NCI-H1930 (cell line): ENCODE measurements at places on chromosomes 12 and 14.
A peak's percentile ranks its signal among the peaks of the same experiment; 100 is the strongest.

- DNase-seq, result peak; percentile 29
Observed at GRCh38 chr12:55996201-55996714, 818 bp upstream of the SUOX start.

DNA sequence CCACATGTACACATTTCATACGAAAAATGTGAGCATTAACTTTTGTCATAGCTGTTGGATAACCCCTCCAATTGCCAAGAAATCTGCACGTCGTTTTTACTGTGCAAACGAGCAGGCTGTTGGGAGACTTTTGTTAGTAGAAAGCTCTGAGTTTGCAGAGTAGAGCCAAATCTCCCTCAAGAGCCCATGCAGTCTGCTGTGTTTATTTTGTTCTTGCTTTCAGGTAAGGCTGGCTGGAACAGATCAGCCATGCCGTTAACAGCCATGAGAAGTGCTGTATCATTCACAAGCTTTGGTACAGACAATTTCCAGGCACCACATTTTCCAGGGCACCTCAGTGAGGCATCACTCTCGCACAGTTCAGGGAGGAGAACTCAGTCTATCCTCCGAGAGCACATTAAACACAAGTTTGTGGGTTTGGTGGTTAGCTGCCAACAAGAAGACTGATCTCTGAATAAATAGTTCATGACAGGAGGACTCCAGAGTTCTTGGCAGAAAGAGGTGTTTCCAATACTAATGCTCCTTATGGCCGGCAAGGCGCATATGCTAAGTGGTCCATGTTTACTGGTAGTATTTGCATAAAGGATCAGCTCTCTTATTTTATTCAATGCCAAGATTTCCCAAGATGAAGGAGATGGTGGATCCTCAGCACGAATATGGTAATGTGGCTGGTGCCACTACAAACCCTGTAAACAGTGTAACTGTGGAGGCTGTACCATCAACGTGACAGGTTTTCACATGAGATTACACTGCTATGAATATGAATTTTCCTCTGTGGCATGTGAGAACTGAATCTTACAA, 30.3 kb upstream of the PELI2 start:
- no peak for DNase-seq

DNA sequence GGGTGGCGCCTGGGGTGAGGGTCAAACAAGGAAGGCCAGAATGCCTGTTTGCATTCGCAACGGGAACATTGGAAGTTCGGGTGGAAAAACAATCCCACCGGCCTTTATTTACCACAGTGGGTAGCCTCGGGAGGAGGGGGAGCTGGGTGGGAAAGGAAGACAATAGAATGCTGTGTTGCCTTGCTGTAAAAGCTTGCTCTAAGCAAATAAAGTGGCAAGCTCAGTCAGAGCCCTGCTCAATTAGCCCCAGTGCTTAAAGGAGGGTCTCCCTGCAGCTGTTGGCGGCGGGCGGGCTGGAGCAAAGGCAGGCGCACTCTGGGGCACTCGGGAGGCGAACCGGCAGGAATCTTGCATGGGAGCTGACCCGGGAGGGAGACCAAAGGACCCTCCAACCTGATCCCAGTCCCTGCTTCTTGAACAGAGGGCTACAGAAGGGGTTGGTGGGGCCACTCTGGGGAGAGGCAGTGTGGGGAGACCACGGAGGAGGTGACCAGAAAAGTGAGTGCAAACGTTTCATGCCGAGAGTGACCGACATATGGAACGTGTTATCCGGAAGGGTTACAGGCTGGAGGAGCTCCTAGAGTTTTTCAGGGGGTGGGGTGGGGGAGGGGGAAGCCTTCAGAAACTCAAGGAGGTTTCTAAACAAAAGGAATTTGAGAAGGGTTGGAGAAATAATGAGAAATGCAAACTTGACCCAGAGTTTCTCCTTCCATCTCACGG, 48.5 kb downstream of the NTF3 start:
- peak; percentile 13 for DNase-seq

- no peak for DNase-seq
Observed at GRCh38 chr14:74491956-74492775, 939 bp downstream of the NPC2 start.

GRCh38 chr12:91935296-91935695, 210.3 kb downstream of the BTG1 start:
- DNase-seq, result no peak

DNA sequence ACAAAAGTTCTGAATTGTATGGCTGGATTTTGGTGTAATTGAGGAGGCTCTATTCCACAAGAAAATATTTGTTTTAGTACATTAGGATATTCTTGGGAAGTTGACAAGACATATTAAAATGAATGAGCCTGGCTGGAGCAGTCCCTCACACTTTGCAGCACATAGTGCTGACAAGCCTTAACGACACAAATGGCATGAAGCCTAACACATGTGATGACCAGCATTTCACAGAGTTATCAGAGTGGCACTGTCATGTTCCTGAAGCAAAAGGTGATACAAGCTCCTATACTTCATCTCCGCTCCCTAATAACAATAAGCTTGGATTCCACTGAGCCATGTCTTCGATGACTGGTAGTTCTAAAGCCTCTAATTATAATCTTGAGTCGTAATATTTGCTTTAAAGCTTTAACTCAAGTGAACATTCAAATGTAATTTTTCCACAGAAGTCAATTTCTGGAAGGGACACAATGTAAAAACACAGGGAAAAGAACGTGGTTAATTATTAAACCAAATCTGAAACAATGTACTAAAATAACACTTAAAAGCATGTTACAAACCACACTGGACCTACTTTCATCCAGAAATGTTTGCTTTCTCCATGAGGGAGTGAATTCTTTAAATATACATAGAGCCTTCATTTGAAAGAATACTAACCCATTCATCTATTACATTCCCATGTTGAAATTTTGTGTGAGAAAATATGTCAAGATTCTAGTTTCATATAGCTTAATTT, 49.6 kb downstream of the GRIP1 start:
- no peak for DNase-seq

DNA sequence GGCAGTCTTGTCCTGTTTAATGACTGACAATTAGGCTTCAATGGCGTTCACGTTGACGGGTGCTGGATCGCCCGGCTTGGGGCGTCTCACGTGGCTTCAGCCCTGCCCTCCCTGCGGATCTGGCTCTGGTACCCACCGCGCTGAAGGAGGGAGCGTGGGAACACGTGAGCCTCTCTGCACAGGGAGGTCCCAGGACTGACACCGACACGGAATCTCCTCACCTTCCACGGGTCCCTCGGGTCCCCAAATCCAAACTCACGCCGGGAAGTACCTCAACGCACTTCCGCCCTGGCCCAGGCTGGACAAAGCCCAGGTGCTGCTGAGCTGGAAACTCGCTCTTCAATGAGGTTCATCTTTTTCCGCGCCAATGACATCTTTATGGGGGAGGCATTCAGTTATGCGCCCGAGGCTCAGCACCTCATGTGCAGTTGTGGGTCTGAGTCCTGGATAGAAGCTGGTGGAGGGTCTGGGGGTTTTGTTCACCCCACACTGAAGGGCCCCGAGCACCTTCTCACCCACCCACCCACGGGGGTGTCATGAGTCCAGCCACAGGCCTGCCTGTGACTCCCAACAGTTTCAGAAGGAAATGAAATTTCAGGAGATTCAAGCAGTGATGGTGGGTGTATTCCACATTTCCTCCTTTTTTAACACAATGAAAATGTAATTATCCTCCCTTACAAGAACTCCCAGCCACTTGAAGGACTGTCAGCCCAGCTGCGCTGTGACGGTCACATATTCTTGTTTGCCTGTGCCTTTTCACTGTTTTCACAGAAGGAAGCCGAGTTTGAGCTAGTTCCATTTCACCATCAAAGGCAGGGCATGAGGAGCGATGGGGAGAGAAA, 251.7 kb upstream of the SFSWAP start:
- no peak for DNase-seq

DNA sequence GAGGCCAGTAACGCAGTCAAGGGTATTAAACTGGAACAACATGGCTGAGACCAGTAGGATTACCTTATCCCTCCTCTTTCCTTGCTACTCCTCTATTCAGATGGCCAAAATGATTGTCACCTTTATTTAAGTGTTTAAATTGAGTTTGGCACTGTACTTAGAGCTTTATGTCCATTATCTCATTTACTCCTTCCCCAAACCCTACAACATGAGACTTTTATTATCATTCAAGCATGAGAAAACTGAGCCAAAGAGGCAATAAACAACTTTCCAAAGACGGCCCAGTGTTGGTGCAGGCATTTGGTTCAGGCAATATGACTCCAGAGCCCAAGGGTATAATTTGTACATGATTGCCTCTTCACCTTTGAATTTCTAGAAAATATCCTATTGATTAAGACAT, 370.9 kb upstream of the KITLG start:
- DNase-seq, result no peak

DNA sequence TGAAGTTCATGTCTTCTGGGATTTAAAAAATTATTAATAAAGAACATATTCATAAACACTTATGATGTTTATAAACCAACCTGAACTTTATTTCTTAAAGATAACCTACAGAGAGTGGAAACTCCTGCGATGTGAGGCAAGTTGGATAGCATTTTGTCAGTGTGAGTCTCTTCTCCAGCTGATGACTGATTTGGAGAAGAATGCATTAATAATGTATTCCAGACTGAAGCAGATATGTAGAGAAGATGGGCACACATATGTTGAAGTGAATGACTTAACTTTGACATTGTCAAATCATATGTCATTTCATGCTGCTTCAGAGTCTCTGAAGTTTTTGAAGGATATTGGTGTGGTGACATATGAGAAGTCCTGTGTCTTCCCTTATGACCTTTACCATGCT, 7.3 kb downstream of the HELB start:
- no peak for DNase-seq

GRCh38 chr12:52221070-52221781, 11.8 kb upstream of the KRT7 start:
- no peak for DNase-seq

DNA sequence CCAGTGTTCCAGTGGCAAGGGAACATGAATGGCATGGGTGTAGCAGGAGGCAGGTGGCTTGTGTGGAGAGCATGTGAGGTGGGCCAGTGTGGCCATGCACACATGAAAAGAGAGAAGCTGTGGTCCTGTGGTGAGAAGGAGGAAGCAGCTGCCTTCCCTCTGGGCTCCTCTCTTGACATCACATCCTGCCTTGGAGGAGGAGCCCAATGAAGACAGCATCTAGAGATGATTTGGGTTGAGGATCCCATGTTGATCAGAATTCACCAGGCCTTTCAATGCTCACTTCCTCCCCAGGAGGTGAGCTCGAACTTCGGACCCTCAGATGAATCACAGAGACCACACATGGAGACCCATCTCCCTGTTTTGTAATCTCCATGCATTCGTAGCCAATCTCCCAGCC, 82.6 kb downstream of the LRRC74A start:
- no peak for DNase-seq
